ENCODE measurements at places on chromosomes 11 and 22.
A peak's percentile ranks its signal among the peaks of the same experiment; 100 is the strongest.

DNA sequence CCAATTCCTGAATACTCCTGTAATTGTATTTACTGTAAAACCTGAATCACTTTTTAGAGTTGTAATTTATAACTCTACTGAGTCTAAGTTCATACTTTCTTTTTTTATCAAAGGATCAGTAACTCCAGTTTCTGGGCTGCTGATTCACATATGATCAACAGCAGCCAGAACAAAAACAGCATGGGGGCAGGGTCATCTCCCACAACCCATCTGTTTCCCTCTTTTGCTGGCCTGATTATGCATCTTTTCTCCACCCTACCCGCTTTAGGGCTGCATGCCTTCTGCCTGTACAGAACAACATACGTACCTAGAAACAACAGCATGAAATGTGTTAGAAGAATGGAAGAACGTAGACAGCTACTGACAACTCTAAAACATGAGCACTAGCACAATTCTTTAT lies 76.0 kb downstream of the MRTFA start:
- peak; percentile 7 for DNase-seq

DNA sequence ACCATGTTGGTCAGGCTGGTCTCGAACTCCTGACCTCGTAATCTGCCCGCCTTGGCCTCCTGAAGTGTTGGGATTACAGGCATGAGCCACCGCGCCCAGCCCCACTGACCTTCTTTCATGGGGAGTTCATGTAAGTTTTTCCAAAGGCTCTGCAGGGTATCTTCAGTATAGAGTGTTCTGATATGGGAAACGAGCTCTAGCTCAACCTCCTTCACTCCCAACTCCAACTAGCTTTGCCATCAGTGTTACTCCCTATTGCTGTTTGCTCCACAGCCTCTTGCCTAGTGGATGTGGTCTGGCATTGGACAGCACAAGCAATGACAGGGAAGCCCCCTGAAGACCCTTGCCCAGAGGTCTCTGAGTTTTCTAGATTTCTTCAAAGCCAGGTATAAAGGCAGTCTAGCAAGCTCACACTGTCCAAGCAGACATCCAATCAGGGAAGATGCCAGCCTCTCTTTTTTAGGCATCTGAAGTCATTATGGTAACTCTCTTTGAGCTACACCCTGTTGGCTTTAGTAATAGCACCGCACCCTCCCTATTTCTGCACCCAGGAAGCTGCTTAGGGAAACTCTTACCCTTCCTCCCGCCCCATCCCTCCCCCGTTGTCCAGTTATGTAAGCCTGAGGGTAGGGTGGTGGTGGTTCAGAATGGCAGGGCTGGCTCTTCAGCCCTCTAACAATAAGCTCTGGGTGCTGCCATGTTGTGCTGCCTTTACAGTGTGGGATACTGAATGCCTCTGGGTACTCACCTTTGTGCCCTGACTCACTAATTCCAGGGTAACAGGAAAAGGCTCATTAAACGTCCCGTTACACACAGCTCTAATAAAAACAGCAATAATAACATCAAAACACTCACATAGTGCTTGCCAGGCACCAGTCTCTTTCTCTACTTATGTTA lies 41.4 kb upstream of the CLDN5 start:
- DNase-seq: no peak

DNA sequence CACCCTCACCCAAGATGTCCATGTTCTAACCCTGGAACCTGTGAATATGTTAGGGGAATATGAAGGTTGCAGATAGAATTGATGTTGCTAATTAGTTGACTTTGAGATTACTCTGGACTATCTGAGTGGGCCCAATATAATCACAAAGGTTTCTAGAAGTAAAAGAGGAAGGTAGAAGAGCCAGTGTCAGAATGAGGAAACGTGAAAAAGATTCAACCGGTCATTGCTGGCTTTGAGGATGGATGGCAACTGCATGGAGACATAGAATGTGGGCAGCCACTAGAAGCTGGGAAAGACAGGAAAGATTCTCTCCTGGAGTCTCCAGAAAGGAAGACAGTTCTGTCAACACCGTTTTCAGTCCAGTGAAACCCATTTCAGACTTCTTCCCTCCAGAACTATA lies 86.6 kb downstream of the CLPB start:
- DNase-seq: no peak

GRCh38 chr22:22929381-22930221 lies 42.0 kb downstream of the IGLL5 start:
- DNase-seq: no peak

DNA sequence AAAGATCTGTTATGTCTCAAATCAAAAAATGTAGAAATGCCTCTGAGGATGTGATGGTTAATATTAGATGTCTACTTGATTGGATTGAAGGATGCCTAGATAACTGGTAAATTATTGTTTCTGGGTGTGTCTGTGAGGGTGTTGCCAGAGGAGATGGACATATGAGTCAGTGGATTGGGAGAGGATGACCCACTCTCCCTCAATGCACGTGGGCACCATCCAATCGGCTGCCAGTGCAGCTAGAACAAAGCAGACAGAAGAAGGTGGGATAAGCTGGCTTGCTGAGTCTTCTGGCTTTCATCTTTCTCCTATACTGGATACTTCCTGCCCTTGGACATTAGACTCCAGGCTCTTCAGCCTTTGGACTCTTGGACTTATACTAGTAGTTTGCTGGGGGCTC lies 430.3 kb downstream of the SOX6 start:
- no peak for DNase-seq

- DNase-seq: no peak
These were observed 292.5 kb downstream of the TMEM135 start for GRCh38 chr11:87330187-87330601.
